ENCODE measurements at places on chromosomes 16 and 17. TPM values are rescaled to one million over a fixed set of nuclear protein-coding genes. Genes with fewer than 3 reads are reported as not detected.
A peak's percentile ranks its signal among the peaks of the same experiment; 100 is the strongest.

The PTX4 gene
- polyA plus RNA-seq, result not detected

The GDPD1 gene
- polyA plus RNA-seq, result 13.2 TPM

The MMP28 gene
- polyA plus RNA-seq, result 1.6 TPM

The WFIKKN1 gene
- polyA plus RNA-seq, result 0.83 TPM

The SLC38A8 gene
- not detected for polyA plus RNA-seq

The TEKT1 gene
- 0.94 TPM for polyA plus RNA-seq

The VPS35 gene
- polyA plus RNA-seq, result 160 TPM

The TP53TG3C gene
- not detected for polyA plus RNA-seq

The PDILT gene
- 0.23 TPM for polyA plus RNA-seq

The FBXW10B gene
- polyA plus RNA-seq, result 1.1 TPM

DNA sequence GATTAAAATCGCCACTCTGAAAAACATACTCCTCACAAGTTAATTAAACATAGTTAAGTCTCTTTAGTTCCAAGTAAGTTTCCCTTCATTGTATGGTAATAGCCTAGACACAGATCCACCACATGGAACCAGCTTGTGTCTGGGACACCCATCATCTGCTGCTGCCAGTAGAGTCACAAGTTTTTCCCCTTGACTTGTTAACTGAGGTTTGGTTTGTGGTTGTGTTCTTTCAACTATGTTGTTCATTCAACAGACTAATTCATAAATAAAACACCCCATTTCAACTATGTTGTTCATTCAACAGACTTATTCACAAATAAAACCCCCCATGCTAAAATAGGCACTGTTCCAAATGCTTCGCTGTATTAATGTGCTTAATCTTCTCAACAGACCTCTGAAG is 24.4 kb downstream of the YWHAE start:
- no peak for DNase-seq

- no peak for DNase-seq
Observed at GRCh38 chr16:49866595-49867071, 10.7 kb upstream of the ZNF423 start.

GRCh38 chr17:41301204-41301790 is 1.4 kb downstream of the KRTAP29-1 start:
- DNase-seq, result no peak

DNA sequence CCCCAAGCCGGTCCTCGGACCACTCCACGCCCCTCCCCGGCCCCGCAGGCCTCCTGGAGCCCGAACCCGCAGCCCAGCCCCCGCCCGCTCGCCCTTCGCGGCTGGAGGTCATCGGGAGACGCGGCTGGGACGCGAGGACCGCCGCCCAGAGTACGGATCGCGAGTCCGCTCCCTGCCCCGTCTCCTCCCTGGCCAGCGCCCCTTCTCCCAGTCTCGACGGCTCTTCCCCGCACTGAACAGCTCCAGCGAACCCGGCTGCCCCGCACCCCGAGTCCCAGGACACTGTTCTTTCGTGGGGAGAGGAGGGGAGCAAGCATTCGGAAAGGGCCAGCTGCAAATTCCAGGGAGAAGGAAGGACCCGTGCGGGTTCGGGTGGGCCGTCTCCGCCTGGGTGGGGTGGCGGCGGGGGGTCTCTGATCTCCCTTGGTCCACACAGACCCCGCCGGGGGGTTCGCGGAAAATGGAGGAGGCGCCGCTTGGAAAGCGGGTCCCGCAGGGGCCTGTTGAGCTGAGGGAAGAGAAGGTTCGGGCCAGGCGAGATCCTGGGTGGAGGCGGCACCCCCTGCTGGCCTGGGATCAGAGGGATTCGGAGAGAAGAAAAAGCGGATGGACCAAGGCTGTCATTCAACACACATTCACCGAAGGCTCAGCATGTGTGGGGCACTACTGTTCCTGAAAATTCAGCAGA is 632 bp upstream of the RTN4RL1 start:
- no peak for DNase-seq

GRCh38 chr16:85535352-85536072 is 77.6 kb upstream of the GSE1 start:
- DNase-seq, result no peak

DNA sequence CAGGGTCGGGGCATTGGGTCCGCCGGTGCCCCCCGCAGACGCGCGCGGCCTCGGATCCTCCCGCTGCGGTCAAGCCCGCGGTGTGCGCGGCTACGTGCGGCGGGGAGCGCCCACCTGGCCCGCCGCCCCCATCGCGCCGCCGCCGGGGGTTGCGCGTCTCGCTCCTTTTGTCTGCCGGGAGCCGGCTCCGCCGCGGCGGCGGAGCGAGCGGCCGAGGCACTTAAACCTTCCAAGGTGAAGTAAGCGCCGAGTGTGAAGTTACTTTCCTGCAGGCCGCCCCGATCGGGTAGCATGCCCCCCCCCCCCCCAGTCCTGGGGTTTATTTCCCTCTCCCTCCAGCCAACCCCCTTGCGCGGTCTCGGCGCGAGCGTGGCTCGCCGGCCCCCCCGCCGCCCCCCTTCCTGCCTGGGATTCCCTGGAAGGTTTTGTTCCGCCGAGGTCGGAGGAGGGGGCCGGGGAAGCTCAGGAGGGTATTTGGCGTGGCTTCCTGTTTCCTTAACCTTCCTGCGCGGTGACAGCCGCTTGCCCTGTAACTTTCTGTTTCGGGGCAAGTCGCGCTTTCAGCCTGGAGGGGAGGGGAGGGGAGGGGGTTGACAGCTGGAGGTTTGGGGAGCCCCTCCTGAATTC is 56.6 kb upstream of the GSE1 start:
- no peak for DNase-seq

DNA sequence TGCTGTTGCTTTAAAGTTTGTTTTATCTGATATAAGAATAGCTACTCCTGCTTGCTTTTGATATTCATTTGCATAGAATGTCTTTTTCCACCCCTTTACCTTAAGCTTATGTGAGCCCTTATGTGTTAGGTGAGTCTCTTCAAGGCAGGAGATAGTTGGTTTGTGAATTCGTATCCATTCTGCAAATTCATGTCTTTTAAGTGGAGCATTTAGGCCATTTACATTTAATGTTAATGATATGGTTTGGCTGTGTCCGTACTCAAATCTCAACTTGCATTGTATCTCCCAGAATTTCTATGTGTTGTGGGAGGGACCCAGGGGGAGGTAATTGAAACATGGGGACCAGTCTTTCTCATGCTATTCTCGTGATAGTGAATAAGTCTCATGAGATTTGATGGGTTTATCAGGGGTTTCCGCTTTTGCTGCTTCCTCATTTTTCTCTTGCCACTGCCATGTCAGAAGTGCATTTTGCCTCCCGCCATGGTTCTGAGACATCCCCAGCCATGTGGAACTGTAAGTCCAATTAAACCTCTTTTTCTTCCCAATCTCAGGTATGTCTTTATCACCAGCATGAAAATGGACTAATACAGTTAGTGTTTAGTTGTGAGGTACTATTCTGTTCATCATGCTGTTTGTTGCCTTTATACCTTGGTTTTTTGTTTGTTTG is 27.2 kb downstream of the ATF7IP2 start:
- no peak for DNase-seq

GRCh38 chr17:48556229-48556575 is 11.3 kb upstream of the HOXB2 start:
- no peak for DNase-seq

DNA sequence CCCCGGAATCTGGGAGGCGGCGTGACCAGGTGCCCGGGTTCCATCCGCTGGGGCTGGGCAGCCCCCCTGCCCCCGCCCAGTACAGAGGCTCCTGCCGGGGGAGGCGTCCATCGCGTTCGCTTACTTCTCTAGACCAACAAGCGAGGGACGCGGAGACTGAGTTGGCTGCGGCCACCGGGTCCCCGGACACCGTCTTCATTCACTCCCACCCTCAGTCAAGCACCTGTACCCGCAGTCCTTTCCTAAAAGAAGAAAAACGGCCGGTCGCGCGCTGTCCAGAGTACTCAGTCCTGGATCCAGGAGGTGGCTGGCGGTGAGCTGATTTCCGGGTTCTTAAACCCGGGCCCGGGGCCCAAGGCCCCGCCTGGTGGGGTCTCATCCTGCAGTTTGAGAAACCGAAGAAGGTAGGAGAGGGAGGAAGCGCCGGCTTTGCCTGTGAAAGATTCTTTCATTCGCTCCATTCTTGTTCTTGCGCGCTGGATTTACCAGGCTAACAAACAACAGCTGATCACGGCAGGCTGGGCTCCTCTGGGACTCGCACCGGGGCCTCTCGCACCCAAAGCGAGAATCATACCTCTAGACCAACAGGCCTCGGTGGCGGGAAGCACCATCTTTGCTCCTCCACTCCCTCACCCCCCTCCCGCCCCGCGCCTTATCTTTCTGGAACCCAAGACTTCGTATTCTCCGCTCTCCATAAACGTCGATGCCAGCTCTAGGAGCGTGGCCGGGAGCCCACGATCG is 17.4 kb upstream of the OR1F1 start:
- DNase-seq, result no peak

DNA sequence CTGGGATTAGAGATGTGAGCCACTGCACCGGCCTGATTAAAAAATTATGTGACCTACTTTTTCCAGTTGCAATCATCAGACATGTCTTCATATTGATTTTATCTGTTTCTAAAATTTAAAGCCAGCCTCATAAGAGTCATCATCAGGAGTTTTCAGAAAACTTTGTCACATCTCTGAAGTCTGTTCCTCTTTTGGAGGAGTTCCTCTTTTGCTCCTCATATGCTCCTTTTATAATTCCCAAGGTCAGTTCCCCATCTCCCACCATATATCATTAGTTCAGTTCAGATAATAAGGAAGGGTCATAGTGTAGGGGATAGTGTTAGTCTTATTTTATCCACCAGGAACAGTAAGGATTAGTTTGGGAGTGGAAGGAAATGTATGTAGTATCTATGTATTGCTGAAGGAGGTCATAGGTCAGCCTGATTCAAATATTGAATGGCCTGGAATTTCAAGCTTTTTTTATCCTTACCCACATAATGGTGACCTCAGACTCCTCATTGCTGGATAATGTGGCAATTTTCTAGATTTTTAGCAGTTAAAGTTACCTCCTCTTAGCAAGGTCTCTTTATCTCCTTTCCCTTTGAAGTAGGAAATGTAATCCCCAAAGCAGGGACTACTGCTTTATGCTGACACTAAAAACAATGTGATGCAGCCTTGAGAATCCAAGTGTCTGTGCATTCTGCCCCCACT is 13.8 kb upstream of the DUSP14 start:
- DNase-seq, result no peak

- DNase-seq, result no peak
Observed at GRCh38 chr17:74711058-74711824, 1.5 kb downstream of the CD300LF start.

GRCh38 chr16:66478733-66479511 is 51.8 kb downstream of the BEAN1 start:
- DNase-seq, result no peak

DNA sequence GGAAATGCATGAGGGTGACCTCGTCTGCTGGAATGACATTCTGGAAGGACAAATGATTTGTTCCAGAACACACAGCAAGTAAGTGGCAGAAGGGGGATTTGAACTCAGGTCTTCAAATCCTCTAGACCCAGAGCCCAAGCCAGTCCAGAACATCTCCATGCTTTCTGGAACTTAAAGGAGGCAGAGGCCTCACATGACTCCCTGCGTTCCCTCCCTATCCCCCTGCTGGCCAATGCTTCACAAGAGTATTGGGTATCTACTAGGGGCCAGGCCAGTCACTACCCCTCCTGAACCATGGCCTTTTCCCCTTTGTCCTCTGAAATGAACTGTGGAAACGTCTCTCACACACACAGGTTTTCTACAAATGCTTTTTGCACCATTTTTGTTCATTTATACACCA is 7.6 kb upstream of the BEAN1 start:
- DNase-seq, result no peak

DNA sequence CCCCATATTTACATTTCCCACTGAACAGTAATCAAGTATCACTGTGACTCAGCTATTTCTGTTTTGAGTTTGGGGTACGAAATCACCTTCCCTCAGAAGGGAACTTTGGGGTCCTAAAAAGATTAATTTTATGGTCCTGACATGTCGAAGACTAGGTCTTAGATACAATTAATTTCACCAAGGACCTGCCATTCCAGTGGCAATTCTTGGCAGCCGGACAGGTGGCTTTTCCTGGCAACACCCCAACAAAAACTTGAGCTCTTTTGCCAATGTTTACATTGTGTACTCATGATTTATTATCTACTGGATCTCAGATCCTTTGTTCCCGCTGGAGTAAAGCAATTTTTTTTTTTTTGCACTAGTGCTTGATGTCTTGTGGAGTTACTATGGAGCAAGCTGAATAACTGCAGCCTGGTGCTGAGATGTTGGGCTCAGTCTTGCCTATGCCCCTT is 14.4 kb downstream of the SLFN5 start:
- DNase-seq, result peak; percentile 51

GRCh38 chr17:32342603-32343325 is 791 bp upstream of the C17orf75 start:
- DNase-seq, result no peak

Data from left renal cortex interstitium (tissue), 4 donors.